Adrenal gland (tissue), 19 donors: ENCODE measurements at places on chromosomes 13 and 19. TPM values are rescaled to one million over a fixed set of nuclear protein-coding genes. Genes with fewer than 3 reads are reported as not detected.

DNA sequence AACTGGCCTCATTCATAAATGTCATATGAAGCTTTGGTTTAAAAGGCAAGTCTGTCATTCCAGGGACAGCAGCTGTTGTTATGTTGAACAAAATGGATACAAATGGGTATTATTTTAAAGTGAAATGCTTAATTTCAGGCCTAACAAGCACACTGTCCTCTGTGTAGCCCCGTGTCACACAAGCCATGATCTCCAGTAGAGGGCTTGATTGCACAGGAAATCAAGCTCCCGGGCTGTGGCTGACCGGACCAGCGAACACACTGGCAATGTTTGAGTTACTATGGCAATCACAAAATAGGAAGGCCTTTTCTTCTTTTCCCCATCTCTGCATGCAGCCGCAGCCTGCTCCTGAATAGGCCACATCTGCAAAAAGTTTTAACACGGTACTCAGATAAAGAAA is 64.0 kb upstream of the GSX1 start:
- no peak overlapping the region for H3K27ac ChIP-seq
- H3K36me3 ChIP-seq: no peaks in the 10 kb centered on the region
- H3K4me3 ChIP-seq: no peak overlapping the region
- no peaks in the 10 kb centered on the region for H3K27me3 ChIP-seq
- no peak for DNase-seq

Gene CELF5
- 0.40 TPM for polyA plus RNA-seq

DNA sequence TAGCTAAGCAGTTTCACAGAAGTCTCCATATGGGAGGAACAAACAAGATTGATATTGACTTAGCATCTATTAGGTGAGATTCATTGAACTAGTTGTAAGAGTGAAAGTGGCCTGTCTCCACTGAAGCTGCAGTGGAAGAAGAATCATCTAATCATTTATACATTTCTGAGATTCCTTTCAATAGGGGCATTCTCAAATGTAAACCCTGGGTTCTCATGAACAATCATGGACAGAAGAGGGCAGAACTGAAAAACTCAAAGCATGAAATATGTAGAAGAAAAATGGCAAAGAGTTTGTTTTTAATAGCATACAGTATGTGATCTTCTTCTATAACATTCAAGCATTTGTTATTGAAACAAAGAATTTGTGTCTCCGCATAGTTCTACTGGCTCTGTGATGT is 17.6 kb upstream of the POSTN start:
- H3K27ac ChIP-seq: no peak overlapping the region
- no peak overlapping the region for H3K4me3 ChIP-seq
- H3K27me3 ChIP-seq: no peaks in the 10 kb centered on the region
- no peaks in the 10 kb centered on the region for H3K36me3 ChIP-seq
- no peaks in the 10 kb centered on the region for H3K4me1 ChIP-seq

Gene FCAR
- polyA plus RNA-seq: not detected

Gene CD22
- 3.5 TPM for polyA plus RNA-seq
